ENCODE measurements at places on chromosomes 16 and 17. TPM values are rescaled to one million over a fixed set of nuclear protein-coding genes. Genes with fewer than 3 reads are reported as not detected.

The FA2H gene
- total RNA-seq: not detected

The WFIKKN2 gene
- not detected for total RNA-seq

The KRT39 gene
- not detected for total RNA-seq

The TNK1 gene
- total RNA-seq: 0.95 TPM

The RNF135 gene
- 57.5 TPM for total RNA-seq

Measured in omental fat pad (tissue), 4 donors.